ENCODE measurements at places on chromosomes 16 and 17.

- DNase-seq, result no peak
These were observed 922.8 kb upstream of the EEF2KMT start for GRCh38 chr16:6020162-6020985.

- DNase-seq, result no peak
These were observed 31.1 kb downstream of the BAIAP2 start for GRCh38 chr17:81066072-81066471.

DNA sequence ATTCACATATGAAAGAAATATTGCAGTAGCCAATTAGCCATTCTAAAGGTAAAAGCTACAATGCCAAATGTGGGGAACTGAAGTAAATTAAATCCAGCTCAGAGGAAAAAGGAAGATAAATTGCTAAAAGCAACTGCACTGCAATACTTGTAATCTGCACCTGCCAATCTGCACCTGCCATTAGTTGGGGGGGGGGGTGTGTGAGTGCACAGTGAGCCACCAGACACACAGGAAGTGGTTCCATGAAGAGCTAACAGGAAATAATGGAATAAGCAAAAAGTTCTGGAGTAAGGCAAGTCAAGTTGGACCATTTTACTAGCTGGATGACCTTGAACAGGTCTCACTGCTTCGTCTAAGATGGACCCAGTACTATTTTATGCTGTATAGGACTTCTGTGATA lies 191.8 kb downstream of the PARN start:
- DNase-seq, result no peak

DNA sequence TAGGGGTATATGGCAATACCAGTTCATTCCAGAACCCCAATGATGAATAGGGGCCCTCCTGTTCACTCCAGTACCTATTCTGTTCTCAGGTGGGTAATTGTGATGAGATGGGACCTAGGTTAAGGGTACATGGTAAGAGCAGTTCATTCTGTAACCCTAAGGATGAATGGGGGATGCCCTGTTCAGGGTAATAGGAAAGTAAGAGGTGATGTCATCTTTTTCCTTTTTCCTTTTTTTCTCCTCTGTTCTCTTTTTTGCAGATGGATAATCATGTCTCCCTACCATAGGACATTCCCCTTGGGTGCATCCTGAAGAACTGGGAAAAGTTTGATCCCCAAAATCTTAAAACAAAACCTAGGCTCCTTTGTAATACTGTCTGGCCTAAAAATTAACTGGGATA lies 25.0 kb upstream of the SLC6A2 start:
- DNase-seq, result no peak

DNA sequence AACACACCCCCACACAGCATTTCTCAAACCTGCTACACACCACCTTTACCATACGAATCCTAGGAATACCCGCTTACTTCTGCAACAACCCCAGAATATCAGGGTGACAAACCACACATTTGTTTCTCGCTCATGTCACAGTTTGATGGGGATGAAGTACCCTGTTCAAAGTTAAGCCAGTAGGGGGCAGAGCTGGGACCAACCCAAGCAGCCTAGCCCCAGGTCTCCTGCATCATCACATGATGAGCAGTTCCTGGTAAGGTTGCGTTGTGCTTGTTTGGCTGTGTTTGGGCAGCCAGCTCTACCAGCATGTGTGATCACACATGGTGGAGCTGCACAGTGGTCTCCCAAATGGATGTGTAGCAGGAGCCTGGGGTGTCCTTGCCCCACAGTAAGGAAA lies 103.6 kb upstream of the C16orf82 start:
- no peak for DNase-seq

DNA sequence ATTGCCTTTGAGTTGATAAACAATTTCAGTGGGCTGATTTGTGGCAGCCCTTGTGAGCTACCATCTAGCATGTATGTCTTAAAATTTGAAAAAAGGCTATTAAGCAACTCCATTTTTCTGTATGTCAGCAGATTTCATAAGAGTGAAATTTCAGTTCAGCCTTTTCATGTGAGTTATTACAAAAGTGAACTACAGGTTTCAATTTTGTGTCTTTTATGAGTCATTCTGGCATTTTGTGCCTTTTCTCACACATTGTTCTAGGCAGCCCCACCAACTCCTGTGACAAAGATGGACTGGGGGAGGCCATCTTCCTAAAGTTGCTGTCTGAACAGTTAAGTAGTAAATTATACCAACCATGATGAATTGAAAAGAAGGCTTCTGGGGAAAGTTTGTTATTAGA lies 52.1 kb downstream of the USP10 start:
- no peak for DNase-seq

GRCh38 chr16:23862556-23862955 lies 26.8 kb downstream of the PRKCB start:
- DNase-seq, result no peak

- no peak for DNase-seq
These were observed 254.0 kb downstream of the KATNIP start for GRCh38 chr16:27803775-27804549.

GRCh38 chr17:60077672-60078519 lies 825 bp downstream of the HEATR6 start:
- DNase-seq, result peak; percentile 26

DNA sequence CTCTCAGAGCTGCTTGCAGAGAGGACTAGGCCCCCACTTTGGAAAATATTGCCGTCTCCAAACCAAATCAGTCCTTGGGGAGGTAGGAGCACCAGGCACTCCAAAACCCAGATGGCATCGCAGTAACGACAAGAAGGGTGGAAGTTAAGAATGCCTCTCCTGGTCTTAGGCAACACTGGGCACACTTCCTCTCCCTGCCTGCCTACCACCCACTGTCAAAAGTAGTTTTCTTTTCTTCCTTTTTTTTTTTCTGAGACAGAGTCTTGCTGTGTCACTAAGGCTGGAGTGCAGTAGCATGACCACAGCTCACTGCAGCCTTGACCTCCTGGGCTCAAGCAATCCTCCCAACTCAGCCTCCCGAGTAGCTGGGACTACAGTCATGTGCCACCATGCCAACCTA lies 47.2 kb downstream of the SRL start:
- no peak for DNase-seq

DNA sequence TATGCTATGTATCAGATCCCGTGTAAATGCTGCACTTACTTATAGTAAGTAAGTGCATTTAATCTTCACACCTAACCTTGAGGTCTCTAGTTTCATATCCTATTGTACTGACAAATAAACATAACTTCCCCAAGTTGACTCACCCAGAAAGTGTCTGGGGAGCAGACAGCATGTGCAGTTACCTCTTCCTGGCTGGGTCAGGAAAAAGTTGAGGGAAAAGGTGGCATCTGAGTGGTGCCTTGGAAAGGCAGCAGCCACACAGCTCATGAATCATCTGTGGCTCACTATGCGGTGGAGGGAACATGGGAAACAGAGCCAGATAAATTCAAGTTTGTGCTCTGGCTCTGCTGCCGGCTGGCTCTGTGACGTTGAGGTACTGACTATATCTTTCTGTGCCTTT lies 382.0 kb upstream of the DYNLRB2 start:
- no peak for DNase-seq

GRCh38 chr17:56880133-56880532 lies 33.7 kb downstream of the TRIM25 start:
- DNase-seq, result no peak

- no peak for DNase-seq
These were observed 65.2 kb downstream of the PRMT7 start for GRCh38 chr16:68375801-68376536.

DNA sequence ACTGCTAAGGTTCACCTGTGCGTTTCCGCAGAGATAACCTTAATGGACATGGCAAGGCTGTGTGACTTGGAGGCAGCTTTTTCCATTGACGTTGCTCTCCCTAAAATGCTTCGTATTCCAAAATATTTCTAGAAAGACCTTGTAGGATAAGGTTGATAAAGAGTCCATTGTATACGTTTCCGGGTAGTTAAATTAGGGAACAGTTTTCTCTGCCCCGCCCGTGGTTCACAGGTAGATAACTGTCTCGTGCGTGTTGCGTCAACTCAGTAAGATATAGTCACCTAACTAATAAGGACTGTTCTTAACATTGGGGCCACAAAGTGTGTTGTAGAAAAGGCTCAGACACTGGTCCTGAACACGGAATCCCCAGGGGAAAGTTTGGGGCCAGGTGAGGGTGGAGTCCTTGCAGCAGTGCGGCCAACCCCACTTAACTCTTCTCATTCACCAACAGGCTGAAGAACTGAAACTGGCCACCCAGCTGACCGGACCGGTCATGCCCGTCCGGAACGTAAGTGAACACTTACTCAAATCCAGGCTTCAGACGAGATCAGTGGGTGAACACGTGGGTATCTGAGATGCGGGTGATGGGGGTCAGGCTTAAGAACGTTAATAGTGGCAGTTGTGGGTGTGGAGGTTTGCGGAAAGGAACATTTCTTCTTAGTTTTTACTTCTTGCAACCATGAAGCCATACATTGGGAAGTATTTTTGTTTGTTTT lies 1.6 kb downstream of the RPL13 start:
- no peak for DNase-seq

DNA sequence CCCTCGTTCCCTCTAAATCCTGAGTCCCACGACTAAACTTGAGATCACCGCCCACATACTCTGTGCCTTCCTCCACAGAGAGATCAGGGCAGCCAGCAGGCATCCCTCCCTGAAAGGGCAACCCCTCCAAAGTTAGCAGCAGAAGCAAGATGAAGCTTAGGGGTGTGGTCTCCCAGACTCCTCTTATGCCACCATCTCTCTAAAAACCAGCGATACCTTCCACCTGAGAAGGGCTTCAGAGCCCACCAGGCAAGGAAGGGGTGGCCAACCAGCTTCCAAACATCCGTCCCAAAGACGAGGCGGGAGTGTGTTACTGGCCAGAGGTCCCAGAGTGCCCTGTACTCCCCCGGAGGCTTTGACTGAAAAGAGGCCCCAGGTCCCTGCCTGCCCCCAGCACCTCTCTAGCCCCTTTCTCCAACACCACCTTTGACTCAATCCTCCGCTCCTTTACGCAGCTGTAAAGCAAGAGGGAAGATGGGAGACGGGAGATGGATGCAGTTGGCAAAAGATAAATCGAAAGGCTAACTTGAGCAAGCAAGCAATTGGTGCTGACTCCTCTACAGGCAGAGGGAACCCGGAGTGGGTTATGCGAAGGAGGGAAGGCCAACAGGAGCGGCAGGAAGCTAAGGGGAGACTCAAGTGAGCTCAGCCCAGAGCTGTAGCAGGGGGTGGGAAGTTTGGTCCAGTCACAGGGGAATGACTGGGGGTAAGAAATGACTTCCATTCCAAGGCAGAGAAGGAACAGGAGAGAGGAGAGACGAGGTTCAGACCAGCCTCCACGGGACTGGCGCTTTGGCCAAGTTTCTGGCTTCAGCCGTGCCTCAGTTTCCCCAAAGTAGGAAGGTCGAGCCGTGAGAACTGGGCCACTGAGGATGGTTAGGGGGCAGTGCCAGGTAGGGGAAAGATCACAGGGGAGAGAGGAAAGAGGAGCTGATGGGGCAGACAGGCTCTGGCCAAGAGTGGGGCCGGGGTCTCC lies 1.0 kb downstream of the ST3GAL2 start:
- no peak for DNase-seq

DNA sequence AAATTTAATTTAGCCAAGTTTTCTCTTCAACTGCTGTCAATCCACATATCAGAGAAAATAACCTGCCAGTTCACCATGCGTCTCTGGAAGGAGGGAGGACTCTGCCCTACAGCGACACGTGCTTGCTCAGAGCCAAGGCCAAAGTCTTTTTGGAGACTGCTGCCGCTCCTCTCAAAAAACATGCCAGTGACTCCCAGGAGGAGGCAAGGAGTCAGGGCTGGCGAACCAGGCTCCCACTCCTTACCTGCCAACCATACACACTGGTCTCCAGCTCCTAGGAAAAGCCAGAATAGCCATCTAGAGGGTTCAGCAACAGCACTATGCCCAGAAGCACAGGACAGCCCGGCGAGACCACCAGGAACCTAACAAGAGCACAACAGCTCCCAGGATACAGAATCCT lies 73.0 kb downstream of the ANKRD11 start:
- DNase-seq, result no peak

- no peak for DNase-seq
These were observed 37.0 kb downstream of the HLF start for GRCh38 chr17:55301521-55302406.

DNA sequence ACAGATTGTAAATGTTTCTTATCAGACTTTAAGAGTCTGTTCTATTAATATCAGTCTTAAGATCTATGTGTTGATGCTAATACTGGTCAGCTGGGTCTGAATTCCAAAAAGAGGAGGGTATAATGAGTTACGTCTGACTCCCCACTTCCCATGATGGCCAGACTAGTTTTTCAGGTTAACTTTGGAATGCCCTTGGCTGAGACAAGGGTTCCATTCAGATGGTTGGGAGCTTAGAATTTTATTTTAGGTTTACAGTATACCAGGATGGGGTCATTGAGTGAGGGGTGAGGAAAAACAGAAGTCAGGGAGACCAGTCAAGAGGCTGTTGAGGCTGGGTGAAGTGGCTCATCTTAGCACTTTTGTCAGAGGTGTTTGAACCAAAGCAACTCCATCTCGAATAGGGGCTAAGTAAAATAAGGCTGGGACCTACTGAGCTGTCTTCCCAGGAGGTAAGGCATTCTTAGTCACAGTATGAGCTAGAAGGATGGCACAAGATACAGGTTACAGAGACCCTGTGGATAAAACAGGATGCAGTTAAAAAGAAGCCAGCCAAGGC lies 2.9 kb upstream of the TMEM231 start:
- no peak for DNase-seq

GRCh38 chr17:681738-682529 lies 32.7 kb downstream of the VPS53 start:
- no peak for DNase-seq

DNA sequence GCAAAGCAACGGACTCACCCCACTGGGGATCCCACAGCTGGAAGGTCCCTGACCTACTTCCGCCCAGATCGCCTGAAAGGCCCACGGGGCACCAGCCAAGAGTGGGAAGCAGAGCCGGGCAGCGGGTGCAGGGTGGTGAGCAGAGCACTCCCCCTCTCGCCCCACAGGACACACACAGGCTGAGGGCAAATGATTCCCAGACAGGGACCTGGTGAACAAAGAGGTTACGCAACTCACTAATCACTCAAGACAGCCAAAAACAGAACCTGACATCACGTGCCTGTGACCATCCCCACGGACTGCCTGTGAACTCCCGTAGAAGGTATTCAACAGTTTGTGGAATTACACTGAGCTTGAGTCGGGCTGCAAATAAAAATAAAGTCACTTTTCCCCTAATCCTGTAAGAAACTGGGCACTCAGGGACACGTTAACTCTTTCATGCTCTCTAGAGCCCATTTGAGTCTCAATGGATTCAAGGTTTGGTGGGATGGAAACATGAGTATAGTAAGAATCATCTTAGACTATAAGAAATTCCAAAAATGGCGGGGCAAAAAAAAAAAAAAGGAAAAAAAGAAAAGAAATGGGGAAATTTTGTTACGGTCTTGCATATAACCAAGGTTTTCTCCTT lies 396.1 kb downstream of the SOX9 start:
- DNase-seq, result no peak

GRCh38 chr17:57210972-57211411 lies 45.3 kb upstream of the MSI2 start:
- DNase-seq, result no peak

DNA sequence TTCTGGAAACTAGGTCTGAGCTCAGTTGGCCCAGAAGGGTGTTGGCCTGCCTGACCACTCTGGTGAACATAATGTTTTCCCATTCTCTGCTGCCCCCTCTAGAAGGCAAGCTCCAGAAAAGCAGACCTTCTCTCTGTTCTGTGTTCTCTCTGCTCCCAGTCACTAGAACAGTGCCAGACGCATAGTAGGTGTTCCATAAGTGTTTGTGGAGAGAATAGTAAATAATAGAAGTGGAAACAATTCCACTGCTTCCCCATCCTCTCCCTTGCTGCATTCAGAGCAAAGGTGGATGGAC lies 32.2 kb upstream of the ETV4 start:
- no peak for DNase-seq
